Activated naive CD8-positive, alpha-beta T cell treated with anti-CD3 and anti-CD28 coated beads for 36 hours (primary cell): ENCODE measurements at places on chromosomes 5 and 9. TPM values are rescaled to one million over a fixed set of nuclear protein-coding genes. Genes with fewer than 3 reads are reported as not detected.

Gene LIFR
- not detected for total RNA-seq

Gene GGTA1
- total RNA-seq: not detected

DNA sequence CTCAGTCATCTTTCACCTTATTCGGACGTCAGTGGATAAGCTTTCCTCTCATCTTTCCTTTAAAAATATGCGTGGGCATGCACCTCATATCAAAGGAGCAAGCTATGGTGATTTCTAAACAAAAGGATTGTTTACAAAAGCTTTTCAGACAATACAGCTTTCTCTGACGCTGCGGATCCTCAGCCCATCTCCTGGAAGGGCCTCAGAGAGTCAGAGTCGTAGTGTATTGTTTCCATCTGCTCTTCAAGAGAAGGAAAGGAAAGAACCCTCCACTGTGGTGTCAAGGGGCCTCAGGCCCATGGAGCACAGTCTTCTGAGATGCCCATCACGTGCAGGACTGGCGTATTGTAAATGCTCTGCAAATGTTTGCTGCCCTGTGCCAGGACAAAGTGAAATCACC is 163.4 kb upstream of the MAP1B start:
- DNase-seq: no peak

DNA sequence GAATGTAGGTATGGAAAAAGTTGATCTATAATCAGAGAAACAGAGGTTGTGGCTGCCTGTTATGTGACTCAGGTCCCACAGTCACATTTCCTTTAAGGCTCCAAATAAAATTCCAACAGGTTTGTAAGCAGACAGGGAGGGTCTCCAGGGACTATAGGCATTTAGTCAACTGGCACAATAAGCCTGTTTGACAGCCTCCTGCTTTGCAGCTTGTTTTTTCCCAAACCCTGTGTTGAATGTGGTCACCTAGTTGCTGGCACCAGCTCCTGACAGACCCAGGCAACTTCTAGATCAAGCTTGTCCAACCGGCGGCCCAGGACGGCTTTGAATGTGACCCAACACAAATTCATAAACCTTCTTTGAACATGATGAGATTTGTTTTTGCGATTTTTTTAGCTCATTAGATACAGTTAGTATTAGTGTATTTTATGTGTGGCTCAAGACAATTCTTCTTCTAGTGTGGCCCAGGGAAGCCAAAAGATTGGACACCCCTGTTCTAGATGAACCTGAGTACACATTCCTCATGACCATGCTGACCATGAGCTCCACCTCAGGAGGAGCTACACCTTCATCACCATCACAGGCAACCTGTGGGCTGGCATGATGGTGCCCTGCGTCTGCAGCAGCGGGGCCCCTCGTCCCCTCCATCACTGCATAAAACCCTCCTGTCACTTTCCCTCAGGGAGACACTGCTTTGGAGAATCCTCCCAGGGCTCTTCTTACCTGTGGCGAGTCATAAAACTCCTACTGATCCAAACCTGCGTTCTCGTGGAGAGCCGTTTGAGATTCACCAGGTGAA is 15.7 kb upstream of the GRHPR start:
- DNase-seq: no peak

Gene F2RL2
- total RNA-seq: not detected

- no peak for DNase-seq
Measured at GRCh38 chr5:125564317-125564975, 818.0 kb upstream of the ZNF608 start.

DNA sequence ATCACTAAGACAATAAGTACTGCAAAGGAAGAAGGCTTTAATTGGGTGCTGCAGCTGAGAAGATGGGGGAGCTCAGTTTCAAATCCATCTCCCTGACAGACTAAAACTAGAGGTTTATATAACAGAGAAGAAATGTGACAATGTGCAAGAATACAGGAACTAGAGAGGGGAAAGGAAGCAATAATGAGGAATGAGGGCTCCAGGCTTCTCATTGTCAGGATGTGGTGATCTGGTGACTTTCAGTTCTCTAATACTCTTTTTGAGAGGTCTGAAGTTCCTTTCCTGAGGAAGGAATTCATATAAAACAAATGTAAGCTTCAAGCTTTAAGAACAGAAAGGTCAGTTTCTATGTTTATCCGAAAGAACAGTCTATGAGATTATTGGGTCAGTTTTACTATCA is 42.5 kb upstream of the SPATA31E1 start:
- DNase-seq: no peak

Gene SEMA4D
- 239 TPM for total RNA-seq

Gene UNC5A
- total RNA-seq: not detected

DNA sequence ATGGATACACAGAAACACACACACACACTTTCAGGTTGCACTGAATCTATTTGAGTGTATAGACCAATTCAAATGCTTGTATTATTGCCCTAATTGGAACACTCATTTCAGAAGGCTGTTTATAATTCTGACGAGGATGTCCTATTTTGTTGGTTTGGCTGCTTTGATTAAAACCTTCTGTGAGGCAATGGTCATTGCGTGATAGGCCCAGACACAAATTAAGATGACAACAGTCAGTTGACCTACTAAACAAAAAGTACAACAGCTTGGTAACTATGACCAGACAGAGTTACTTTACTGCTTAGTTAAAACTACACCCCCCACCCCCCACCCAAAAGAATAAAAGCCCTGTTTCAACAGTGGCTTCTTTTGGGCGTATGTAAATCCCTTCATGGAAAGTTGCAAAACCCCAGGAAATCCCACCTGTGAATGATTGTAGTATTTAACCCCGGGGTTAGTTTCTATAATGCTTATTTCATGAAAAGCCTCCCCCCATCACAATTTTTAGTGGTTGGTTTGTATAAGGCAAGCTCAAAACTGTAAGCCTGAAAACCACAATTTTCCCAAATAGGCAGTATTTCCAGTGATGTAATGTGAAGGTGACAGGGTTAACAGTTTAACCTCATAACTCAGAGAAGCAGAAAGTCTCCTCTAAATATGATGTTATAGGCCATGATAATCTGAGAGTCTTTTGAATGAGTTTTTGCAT is 340.8 kb downstream of the FGF10 start:
- no peak for DNase-seq

DNA sequence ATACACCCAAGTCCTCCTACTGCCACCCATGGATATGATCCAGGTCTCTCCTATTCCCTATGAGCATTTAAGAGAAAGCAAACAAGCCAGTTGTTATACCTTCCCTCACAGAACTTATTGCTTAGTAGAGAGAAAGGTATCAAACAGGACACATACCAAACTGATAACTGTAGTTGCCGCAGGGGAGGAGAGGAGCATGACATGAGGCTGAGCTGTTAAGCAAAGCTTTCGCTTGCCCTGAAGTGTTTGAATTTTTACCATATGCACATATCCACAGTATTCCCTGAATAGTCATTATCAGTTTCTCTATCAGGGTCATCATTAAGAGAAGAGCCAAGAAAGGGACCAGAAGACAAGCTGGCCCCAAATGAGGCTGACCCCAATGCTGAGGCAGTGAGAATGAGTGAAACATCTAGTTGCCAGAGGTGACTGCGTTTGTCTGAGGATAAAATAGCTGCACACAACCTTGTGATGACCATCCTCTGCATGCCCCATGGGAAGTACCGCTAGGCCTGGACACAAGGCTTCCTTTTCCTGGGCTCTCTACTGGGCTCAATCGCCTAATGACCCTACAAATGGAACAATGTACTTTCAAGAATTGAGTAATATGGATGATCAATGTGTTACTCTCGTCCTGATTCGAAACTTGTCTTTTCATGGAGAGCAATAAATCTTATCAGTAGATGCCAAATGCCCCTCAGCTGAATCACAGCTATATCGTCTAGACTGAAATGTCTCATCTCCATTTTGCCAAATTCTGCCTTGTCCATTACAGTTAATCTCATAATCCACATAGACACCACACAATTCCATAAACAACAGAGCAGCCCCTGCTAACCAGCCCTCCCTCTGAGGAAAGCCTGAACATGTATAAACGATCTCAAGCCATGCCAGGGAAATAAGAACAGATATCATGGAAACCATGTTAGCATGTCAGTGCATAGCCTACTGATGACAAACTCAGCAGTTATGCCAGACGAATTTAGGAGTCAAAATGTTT is 4.3 kb upstream of the IFNK start:
- no peak for DNase-seq
